ENCODE measurements at places on chromosomes 6 and 20.

DNA sequence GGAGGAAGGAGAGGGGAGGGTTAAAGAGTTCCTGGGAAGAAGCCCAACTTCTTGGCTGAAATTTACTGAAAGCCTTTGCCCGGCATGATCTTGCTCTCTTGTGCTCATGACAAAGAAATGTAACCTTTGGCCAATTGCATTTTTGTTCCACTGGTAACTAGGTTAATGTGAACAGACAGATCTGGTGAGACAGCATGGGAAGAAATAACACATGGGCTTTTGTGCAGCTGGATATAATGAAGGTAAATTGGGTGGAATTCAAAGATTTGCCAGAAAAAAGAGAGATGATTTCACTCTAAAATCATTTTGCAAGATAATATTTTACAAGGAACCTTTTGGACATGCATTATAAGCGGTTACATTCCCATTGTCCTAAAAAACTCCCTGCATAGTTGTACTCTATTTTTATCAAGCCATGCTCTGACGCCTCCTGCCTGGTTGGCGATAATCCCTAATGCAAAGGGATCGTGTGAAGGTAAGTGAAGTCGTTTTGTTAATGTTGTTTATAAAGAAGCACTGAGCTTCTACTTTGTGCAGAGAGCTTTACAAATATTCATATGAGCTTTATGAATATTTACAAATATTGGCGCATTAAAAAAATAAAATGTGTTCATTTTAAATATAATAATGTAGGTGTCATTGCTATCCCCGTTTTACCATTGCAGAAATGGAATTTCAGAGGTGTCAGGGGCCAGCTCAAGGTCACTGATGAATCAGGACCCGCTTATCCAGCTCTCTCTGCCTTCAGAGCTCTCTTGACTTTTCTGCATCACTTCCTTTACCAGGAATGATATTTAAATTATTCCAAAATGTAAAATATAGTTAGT, 161.3 kb upstream of the AGPAT4 start:
- DNase-seq: no peak

DNA sequence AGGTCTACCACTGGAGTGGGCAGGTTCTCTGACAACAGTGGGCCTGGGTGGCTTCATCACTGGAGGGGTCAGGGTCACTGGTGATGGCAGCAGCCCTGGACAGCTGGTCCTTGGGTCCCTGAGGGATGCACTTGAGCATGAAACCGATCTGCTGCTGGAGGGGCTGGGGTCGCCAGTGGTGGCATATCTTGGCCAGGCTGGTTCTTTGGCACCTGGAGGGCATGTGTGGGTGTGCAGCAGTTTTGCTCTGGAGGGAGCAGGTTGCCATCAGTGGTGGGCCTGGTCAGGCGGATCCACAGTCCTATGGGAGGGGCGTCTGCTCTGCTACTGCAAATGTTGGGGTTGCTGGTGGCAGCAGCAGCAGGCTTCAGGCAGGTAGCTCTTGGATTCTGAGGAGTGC, 117.0 kb downstream of the AIG1 start:
- DNase-seq: no peak

- DNase-seq: no peak
These were observed 50.4 kb upstream of the TLDC2 start for GRCh38 chr20:36825385-36826104.

GRCh38 chr6:41201764-41202173, 820 bp upstream of the TREML2 start:
- DNase-seq: no peak

- peak; percentile 27 for DNase-seq
These were observed 667 bp downstream of the CAP2 start for GRCh38 chr6:17393892-17394631.

DNA sequence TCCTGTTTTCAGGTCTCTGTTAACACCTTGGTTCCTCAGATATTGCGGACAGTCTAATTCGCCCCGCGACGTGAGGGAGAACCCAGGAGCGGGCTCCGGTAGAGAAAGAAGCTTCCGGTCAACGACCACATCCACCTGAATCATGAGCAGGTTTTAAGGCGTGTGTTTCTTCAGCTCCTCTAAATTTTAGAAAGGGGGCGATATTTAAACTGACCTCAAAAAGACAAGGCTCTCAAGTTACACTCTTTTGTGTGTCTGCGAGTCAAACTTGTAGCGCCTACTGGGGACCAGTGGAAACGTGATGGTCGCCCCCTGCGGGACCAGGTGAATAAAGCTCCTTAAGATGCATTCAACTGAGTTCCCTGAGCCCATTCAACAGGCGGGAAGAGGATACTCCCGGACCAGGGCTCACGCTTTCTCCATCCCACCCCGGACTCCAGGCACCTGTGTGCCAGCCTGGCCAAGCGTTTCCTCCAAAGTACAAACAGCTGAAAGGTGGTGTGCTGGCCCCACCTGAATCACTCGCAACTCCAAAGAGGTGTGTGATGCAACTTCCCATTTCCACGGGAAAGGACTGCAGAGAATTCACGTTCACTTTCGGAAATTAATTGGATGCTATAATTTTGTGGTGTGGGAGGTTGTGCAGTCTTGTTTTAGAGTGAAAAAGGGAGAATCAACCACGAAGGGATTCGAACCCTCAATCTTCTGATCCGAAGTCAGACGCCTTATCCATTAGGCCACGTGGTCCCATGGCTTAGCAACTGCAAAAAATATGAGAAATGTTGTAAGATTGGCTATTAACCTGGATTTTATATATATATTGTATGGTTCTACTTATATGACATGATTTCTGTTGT, 17.0 kb downstream of the GPX5 start:
- DNase-seq: peak; percentile 69

Measured in activated T-cell treated with anti-CD3 and anti-CD28 coated beads, Interleukin-2, amount 50 U/mL, for 24 hours (primary cell).